ENCODE measurements at places on chromosomes 12 and 14.

DNA sequence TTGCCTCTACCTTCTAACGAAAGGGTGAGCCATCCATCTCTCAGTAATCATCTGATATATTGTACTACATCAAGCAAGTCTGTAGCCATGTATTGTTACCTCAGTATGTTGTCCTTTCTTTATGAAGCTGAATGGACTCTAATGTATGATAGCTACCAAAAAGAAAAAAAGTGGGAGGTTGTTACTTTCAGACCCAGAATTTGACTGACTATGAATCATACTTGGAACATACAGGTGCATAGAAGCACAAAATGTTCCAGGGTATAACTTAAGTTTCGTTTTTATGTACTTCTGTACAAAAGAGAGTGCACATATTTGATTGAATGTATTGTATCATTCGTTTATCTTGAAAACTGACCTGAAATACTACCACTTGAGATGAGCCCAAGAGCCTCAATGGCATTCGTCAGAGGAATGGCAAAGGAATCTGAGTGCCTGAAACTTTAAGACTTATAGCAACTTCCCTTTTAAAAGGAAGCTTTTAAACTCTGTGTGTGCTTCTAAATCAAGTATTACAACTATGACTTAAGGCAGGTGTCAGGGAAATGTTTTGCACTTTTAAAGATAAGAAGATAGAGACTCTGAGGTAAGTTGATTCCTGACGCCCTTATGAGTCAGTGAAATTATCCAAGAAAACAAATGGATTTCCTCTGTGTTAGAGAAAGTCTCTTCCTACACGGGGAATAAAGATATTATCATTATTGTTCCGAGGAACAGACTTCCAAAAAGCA, 951.5 kb downstream of the GALC start:
- no peak for DNase-seq

GRCh38 chr14:81314443-81315175, 85.5 kb downstream of the STON2 start:
- no peak for DNase-seq

GRCh38 chr12:119375075-119375882, 40.8 kb downstream of the CCDC60 start:
- DNase-seq: no peak

DNA sequence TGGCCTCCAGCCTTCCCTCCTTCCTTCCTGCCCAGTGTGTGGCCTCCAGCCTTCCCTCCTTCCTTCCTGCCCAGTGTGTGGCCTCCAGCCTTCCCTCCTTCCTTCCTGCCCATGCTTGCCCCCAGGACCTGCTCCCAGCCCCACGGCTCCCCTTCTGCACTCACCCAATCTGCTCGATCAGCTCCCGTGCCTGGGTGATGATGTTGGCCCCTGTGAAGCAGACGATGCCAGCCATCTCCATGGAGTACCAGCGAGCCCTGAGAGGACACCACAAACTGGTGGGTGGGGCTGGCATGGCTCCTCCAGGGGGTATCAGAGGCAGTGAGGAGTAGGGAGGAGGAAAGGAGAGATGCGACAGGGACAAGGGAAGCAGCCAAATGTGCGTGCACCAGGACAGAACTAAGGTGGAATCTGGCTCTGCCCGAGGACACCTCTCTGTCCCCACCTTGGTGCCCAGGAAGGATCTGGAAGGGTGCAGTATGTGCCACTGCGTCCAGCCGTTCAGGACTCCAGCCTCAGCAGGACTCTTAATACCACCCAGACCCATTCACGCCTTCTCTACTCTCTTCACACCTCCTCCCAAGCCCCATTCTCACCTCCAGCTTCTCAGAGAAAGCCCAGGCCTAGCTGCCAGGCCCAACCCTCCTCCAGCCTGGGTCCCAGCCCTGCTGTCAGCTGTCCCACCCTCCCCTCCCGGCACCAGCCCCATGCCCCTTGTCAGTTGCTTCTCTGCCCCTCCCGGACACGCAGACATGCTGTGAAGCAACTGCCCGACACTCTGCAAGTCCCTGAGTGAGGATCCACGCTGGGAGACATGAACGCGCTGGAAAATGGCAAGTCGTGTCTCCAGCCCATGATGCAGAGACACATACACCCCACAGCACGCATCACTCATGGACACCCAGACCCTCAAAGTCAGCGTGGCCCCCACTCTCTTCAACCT, 22.7 kb downstream of the POLE start:
- DNase-seq: no peak

DNA sequence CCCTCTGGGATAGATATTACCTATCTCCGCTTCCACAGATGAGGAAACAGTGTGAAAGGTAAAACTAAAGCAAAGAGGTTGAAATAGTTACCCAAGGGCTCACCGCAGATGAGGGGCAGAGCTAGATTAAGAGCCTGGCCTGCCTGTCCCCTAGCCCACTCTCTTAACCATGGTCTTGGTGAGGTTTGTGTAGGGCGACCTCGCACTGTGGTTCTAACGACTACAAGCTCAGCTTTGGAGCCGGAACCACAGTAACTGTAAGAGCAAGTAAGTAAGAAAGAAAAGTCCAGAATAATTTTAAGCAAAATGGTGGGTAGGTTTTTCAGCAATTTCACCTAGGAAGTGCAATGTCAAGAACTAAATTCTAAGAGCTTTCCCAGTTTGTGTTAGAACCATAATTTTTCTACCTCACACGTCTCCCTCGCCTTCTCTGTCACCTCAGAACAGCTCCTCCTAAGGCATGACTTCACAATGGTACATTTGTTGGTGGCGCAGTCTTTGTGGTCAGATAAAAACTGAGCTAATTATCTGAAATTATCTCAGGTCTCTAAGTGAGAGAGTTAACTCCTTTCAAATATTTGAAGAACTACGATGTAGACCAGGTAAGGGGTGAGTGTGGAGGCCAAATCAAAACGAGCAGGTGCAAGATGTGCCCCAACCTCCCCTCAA, 64.8 kb downstream of the DAD1 start:
- no peak for DNase-seq

GRCh38 chr14:85115921-85116320, 414.0 kb upstream of the FLRT2 start:
- no peak for DNase-seq

DNA sequence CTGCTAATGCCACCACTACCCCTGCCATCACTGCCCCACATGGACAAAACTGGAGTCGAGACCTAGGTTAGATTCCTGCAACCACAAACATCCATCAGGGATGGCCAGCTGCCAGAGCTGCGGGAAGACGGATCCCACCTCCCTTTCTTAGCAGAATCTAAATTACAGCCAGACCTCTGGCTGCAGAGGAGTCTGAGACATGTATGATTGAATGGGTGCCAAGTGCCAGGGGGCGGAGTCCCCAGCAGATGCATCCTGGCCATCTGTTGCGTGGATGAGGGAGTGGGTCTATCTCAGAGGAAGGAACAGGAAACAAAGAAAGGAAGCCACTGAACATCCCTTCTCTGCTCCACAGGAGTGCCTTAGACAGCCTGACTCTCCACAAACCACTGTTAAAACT, 7.1 kb upstream of the OAS2 start:
- DNase-seq: no peak

- no peak for DNase-seq
Observed at GRCh38 chr12:22858849-22859570, 234.0 kb downstream of the ETNK1 start.

DNA sequence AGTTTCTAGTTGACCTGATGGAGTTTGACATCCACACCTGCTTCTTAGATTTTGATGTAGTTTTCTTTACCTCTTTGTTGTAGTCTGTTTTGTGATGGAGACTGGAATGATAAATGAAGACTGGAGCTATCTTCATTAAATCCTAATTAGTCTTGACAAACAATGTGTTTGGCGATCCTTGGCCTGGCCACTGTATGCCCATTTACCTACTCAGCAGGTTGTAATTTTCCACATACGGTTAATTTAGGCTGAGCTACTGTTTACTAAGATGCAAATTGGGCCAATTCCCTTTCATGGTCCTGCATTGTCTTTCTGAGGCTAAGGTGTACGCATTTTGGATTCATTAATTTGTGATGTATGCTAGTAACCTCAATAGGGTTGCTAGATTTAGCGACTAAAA, at the start of gene TAS2R7:
TAS2R7 (minus strand) TSS at position 41 of the 400 bp plus-strand sequence. CDS start 57 bp downstream, outside the sequence.
- no peak for DNase-seq

- no peak for DNase-seq
Observed at GRCh38 chr12:115375186-115375991, 691.4 kb upstream of the TBX3 start.

Measured in activated naive CD4-positive, alpha-beta T cell treated with anti-CD3 and anti-CD28 coated beads, Interleukin-2, amount 50 U/mL, for 72 hours (primary cell).